ENCODE measurements at places on chromosomes 4 and X.

- DNase-seq = no peak
Observed at GRCh38 chr4:3291969-3292570, 751 bp upstream of the RGS12 start.

GRCh38 chr4:177161781-177162180 lies 147.9 kb upstream of the NEIL3 start:
- no peak for DNase-seq

DNA sequence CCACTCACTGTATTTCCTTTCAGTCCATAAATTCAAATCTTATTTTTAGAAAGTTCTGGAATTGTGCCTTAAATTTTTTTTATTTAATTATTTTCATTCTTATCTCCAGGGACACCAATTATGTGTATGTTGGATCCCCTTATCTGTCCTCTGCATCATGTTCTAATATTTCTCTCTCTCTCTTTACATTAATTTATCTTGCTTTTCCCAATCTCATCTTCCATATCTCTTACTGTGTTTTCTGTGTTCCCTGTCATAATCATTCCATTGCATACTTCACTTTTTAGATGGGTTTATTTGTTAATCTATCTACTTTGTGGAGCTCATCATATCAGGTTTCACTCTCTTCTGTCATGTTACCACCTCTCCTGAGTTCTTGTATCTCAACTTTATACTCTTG lies 37.4 kb downstream of the PPP2R2C start:
- no peak for DNase-seq

DNA sequence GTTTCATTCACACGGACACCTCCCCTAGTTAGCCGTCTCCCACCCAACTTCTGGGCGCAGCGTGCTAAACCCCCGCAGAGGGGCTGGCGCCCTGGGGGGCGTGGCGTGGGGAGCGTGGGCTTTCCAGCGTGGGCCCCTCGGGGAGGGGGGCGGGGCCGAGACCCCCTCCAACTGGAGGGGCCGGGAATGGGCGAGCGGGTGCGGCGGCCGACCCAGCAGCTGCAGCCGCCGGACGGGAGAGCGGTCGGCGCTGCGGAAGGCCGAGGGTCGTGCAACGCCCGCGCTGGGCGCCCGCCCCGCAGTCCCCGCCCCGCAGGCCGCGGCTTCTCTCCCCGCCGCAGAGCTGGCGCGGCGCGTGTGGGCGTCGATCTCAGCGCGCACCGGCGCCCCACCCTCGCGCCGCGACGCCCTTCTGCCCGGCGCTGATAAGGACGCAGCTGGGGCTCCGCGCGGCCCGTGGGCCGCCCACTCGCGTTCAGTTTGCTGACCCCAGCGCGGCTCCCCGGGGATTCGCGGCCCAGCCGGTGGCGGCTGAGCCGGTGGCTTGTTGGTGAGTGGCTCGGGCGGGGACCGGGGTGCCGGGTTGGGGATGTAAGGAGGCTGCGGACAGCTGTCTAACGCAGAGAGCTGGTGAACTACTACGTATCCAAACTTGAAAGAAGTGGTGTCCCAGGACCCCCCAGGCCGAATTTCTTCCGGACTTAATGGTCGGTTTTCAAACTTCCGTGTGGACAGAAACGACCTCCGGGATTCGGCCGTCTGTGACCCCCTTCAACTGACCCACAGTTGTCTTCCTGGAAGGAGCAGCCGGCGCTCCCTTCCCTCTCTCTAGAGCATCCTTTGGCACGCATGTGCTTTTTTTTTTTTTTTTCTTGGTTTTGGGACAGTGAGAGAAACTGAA lies 1.5 kb downstream of the FHDC1 start:
- DNase-seq = no peak

GRCh38 chr4:156966836-156967235 lies 4.8 kb downstream of the PDGFC start:
- no peak for DNase-seq

- no peak for DNase-seq
Observed at GRCh38 chr4:167578906-167579305, 344.6 kb upstream of the SPOCK3 start.

DNA sequence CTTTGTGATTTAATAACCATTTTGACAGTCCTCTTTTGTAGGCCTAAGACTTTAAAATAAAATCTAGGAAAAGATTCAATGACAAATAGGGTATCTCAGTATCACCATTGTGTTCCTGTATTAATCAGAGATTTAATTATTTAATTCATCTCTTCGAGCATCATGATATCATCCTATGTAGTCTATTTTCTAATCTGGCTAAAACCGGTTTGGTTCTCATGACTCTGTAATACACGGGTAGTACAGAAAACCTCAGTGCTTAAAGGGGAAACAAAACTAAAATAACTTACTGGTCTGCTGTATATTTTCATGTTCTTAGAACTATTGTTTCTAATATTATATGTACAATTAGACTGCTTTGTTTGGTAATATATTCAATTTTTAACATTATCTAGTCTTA lies 23.7 kb upstream of the FBXW7 start:
- no peak for DNase-seq

- DNase-seq = no peak
Observed at GRCh38 chr4:108172231-108172752, 3.6 kb upstream of the LEF1 start.

DNA sequence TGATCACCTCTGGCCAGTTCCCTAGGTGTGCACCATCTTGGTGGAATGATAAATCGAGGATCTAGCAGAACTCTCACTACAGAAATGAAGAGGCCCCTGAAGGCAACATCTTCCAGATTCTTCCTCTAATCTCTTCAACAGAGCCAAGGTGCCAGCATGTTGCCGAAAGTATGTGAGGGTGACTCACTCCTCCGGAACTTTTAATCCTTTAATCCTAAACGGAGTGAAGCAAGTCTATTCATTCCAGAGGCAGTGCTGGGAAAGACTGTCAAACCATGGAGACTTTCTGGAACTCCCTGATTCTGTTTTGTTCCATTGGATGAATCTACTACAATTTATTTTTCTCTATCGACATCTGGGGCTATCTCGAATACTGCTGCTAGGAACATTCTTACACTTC lies 68.7 kb downstream of the SUPT20HL2 start:
- peak; percentile 71 for DNase-seq

DNA sequence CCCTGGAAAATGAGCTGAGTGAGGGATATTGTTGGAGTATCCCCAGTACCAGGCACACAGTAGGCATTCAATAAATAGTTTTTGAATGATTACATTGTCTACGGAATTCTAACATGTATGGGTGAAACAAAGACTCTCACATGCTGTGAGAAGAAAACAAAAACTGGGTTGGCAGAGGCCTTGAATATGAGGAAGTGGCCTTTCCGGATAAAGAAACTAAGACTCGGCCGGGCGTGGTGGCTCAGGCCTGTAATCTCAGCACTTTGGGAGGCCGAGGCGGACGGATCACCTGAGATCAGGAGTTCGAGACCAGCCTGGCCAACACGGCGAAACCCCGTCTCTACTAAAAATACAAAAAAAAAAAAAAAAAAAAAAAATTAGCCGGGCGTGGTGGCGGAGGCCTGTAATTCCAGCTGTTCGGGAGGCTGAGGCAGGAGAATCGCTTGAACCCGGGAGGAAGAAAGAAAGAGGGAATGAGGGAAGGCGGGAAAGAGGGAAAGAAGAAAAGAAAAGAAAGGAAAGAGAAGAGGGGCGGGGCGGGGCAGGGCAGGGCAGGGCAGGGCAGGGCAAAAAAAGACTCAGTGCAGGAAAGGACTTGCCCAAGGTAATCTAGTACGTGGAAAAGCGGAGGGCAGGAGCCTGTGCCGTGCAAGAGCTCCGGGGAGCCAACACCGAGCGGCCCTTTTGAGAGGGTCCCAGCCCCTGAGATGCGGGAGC lies 689 bp upstream of the TMA16 start:
- no peak for DNase-seq

DNA sequence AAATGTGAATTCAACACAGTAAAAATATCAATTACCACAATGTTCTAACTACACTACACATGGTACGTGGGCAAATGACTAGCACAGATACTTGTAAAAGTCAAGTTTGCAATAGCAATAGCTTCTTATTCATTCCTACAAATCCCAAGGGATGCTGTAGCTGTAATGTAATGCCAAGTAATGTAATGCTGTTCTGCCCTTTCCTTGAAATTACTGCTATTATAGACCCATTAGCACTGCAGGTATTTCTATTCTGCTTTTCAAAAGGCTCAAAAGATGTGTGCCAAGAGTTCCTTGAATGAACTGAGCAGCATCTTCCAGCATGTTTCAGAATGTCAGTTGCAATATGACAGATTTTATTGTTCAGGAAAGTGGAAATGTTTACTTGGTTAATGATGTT lies 129.9 kb upstream of the BANK1 start:
- DNase-seq = no peak

GRCh38 chr4:7933651-7934510 lies 5.8 kb downstream of the AFAP1 start:
- DNase-seq = no peak

DNA sequence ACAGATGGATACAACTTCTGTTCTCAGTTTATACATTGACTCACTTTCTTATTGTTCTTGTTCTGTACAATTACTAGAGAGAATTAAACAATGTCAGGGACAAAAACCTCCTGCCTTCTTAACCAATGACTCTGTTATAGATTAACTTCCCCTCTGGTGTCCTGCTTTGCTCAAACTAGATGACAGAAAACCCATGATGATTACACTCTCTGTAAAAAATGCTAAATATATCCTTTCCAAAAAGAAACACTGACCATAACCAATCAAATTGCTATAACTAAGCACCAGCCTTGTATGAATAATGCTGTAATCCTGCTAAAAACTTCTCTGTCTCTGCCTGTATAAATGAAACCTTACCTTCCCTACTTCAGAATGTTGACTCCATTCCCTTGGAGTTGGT lies 29.8 kb upstream of the IL13RA2 start:
- peak; percentile 34 for DNase-seq

GRCh38 chr4:86450861-86451260 lies 91.0 kb upstream of the MAPK10 start:
- no peak for DNase-seq

GRCh38 chr4:88291003-88291402 lies 6.6 kb upstream of the PPM1K start:
- no peak for DNase-seq

DNA sequence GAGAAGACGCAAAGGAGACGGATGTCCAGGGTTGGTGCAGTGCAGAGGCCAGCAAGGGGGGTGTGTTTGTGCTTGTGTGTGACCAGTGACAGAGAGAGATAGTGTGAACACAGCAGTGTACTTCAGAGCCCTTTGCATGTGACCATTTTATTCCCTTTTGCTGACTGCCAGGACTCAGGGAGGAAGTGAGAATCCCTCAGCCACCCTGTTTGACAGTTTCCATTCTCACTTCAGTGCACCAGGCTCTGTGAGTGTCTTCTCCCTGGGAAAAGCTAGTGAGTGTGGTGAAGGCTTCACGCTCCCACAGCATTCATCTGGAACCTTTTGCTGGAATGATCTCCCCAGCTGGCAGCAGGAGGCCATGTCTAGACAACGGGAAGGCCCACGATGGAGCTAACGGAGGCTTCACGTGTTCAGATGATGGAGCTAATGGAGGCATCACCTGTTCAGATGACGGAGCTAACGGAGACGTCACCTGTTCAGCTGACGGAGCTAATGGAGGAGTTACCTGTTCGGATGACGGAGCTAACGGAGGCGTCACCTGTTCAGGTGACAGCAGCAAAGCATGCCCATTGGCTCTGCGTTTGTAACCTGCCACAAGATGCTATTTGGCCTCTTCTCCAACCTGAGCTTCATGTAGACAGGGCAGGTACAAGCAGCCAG lies 195.4 kb downstream of the AFAP1 start:
- DNase-seq = no peak

- DNase-seq = no peak
Observed at GRCh38 chr4:89992744-89993143, 98.1 kb downstream of the MMRN1 start.

DNA sequence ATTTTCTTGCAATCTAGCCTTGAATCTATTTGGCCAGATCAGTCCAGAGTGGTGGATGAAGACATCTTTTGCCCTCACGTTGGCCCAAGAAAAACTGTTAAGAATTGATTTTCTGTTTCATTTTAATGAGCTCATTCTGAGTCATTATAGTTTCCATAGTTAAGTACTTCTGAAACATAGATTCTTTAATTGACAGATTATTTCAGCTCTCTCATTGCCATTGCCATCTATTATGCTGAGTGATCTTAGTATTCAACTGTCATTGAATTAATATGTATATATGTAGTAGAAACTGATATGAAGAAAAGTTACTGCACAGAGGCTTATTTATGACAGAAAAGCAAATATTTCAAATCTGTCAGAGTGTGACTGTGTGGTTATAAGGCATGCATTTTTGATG lies 45.5 kb upstream of the PPP1R2C start:
- no peak for DNase-seq

DNA sequence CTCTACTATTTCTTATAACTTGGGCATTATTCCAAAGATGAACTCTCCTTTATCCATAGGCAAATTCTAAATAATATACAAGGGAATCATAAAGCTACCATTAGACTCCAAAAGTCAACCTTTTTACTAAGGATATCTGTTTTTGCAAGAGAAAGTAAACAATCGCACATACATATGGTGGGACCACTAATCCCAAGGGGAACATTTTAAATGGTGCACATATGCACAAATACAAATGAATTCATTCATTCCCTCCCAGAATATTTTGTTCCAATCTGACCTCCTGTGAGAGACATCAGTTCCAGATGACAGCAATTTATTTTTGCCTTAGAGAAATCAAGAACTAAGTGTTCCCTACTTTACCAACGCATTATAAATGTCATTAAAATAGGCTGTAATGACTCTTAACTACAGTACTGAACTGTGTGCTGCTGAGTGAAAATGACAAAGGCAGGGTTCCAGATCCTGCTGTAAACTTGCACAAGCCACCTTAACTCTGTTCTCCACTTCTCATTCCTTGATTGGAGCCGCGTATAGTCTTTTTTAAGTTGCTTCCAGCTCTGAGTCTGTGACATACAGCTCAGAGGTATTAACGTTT lies 2.0 kb downstream of the DHX15 start:
- DNase-seq = no peak

- no peak for DNase-seq
Observed at GRCh38 chr4:56698329-56698728, 17.2 kb upstream of the HOPX start.

GRCh38 chr4:25760518-25761157 lies 102.2 kb downstream of the SEL1L3 start:
- DNase-seq = no peak

- no peak for DNase-seq
Observed at GRCh38 chr4:8898419-8898818, 26.8 kb upstream of the HMX1 start.

DNA sequence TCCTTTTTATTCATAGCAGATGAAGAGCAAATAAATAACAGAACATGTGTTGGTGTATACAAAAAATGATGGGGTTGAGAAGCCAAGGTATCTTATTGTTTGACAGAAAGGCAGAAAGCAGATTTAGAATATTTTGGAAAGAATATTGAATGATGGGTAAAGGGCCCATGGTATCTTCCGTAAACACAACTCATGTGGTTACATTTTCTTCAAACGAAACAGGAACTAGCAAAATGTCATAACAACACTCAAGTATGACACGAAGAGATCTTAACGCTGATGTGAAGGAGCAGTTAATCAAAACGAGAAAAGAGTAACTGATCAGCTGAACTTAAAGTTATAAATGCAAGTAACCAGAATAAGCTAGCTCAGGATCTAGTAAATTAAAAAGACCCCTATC lies 195.7 kb upstream of the GK2 start:
- no peak for DNase-seq

GRCh38 chr4:26133840-26134239 lies 187.0 kb upstream of the RBPJ start:
- no peak for DNase-seq

GRCh38 chrX:38893441-38893840 lies 92.2 kb downstream of the MID1IP1 start:
- DNase-seq = no peak

GRCh38 chr4:165668694-165669093 lies 204.3 kb upstream of the TLL1 start:
- DNase-seq = no peak

All from GM04503 (cell line).